ENCODE measurements at places on chromosomes 11 and 22.

DNA sequence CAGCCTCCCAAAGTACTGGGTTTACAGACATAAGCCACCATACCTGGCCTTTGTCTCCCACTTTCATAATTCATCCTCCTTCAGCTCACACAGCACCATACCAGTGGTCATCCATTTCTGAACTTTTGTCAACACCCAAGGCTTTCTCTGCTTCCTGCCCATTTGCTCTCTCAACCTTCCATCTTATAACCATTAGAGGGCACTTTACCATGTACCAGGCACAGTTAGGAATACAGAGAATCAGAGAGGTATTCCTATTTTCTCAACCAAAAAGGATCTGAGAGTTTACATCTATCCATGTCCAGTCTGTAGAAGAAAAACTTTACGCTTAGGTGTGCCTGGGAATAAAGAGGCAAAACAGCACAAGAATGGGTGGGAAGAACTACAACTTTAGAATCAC lies 397.6 kb downstream of the BUD13 start:
- DNase-seq: no peak

GRCh38 chr11:108500721-108501120 lies 2.5 kb upstream of the POGLUT3 start:
- DNase-seq: no peak

DNA sequence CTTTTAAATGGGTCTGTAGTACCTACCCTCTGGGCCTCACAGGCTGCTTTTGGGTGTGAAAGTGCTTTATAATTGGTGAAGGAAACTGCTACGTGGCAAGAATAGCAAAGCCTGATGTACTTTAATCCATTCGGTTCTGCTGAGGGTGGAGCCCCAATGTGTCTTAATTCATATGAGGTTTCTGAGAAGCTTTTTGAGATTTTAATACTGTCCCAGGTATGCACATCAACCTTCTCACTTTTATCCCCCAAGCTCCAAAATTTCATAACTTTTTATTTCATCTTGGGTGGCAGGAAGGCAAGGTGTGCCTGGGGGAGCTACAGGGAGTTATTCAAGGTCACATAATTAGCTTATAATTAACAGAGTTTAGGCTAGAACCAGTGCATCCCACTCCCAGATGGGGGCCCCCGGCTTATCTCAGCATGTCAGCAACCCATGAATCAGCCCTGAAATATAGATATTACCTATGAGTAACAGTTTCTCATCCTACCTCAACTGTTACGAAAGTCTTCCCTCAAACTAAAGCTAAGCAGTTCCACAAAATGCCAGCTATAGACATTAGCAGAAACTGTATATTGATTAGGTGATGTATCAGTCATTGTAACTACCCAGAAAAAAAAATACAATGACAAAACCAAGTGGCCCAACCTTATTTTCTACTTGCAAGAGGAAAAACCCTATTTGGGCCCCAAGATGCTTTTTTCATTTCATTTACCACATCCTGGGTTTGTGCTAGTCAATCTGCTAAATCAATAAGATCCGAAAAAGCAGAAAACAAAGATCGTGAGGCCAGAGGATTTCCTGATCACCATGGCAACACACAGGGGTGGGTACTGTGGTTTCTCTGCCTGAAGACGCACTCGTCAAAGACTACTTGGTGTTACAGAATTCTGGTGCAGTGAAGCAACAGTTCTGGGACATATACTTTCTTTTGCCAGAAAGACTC lies 26.7 kb downstream of the CD44 start:
- DNase-seq: no peak

DNA sequence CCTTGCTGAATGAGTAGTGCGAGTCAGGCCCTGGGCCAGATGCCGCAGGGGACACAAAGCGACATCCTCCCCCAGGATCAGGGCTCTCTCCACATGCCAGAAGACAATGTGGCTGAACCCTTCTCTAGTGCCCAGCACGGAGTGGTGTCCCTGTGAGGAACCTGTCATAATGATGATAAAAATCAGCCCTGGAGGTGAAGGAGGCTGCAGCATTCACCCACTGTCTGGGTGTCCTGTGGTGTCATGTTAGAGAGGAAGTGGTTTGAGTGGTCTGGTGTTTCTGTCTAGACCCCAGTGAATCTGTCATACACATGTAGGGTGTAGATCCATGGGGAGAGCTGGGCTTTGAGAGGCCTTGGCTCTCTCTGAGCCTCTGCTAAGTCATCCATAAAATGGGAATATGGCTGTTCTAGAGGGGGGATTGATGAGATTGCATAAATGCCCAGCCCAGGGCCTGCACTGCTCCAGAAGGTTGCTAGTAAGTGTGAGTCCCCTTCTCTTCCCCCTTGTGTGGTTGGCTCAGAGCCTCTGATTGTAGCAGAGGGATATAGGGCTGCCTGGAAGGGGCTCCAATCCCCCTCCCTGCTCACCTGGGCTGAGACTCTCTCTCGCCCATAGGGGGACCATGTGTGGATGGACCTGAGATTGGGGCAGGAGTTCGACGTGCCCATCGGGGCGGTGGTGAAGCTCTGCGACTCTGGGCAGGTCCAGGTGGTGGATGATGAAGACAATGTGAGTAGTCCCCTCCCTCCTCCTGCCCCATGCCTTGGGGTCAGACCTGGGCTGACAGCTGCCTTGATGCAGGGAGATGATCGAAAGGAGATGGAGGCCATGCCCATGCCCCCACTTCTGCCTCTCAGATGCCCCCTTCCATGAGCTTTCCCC lies 14.3 kb downstream of the MYO7A start:
- DNase-seq: no peak

DNA sequence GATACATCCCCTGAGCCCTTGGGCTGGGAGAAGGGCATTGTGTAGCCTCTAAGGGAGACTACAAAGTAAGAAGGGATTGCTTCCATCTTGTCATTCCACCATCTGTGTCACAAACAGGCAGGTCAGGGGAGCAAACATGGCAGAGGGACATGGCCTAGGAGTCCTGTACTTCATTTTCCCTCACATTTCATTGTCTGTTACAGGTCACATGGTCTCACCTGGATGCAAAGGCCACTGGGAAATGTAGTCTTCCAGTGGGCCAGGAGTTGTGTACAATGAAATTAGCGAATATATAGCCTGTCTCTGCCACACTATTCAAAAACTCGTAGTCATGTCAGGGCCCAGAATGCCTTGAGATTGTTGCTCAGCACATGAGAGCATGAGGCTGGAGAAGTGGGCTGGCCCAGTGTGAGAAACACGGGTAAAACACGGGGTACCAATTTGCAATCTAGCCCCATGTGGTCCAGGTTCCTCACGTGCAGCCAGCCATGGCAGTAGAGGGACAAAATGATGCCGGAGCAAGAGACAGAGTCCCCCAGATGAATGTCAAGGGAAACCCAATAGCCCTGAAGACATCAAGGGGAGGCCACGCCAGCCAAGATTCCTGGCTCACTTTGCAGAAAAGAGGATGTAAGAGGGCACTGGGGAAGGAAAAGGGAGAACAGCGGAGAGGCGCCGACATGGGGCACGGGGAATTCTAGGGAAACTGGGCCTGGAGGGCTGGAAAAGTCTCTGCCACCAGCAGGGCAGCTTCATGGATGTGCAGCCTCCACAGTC lies 47.7 kb upstream of the EMID1 start:
- DNase-seq: no peak

DNA sequence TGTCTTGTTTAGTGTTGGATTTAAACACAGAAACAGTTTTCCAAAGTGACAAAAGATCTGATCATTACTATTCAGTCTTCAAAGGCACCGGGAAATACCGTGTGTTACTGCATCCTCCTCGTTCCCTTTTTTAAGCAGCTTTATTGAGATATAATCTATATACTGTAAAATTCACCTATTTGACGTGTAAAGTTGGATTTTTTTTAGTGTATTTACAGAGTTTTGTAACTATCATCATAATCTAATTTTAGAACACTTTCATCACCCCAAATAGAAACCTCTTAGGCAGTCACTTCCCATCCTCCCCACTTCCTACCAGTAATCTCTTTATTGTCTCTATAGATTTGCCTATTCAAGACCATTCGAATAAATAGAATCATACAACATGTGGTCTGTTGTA lies 1.4 kb downstream of the ANO5 start:
- no peak for DNase-seq

- DNase-seq: no peak
These were observed 14.4 kb upstream of the PAMR1 start for GRCh38 chr11:35539781-35540281.

GRCh38 chr22:43428005-43428485 lies 16.2 kb downstream of the MPPED1 start:
- DNase-seq: no peak

DNA sequence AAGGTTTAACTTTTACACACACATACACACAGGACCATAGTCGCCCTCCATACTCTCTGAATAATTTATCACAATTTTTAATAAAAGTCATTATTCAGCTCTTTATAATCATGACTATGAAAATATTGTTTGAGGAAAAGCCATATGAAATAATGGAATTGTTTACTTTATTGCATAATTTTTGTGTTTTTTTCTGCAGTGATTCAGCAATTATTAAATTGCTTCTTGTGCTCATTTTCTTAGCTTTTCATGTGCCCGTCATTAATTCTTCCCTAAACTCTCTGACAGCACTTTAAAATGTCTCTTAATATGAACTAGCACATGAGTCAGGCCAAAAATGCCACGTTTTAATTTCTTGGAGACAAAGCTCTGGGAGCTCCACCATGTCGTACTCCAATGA lies 77.5 kb upstream of the ALX4 start:
- DNase-seq: no peak

DNA sequence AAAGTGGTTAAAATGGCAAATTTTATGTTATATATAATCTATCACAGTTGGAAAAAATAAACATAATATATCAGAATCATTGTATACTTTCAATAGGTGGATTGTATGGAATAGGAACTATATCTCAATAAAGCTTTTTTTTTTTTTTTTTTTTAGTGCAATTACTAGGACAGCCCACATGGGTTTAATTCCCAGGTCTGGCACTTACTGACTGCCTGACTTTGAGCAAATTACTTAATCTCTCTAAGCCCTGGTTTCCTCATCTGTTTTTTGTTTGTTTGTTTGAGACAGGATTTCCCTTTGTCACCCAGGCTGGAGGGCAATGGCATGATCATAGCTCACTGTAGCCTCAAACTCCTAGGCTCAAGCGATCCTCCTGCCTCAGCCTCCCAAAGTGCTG lies 26.1 kb upstream of the BAIAP2L2 start:
- DNase-seq: no peak

GRCh38 chr11:1862588-1863351 lies 9.9 kb downstream of the LSP1 start:
- DNase-seq: peak; percentile 38

DNA sequence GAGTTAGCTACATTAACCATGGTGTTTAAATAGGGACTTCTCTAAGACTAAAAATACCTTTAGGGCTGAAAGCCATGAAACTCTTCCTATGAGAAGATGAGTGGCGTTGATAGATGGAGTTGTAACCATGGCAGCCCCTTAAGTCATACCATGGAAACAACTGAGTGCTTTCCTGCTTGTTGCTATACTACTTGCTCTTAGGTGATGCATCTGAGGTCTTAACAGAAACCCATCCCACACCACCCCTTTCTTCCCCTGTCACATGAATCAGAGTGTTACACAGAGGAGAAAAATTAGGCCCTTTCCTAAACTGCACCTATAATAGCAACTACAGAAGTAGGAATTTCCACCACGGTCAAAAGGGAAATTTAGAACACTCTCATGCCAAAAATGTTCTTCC lies 64.3 kb upstream of the ZC3H12C start:
- no peak for DNase-seq

DNA sequence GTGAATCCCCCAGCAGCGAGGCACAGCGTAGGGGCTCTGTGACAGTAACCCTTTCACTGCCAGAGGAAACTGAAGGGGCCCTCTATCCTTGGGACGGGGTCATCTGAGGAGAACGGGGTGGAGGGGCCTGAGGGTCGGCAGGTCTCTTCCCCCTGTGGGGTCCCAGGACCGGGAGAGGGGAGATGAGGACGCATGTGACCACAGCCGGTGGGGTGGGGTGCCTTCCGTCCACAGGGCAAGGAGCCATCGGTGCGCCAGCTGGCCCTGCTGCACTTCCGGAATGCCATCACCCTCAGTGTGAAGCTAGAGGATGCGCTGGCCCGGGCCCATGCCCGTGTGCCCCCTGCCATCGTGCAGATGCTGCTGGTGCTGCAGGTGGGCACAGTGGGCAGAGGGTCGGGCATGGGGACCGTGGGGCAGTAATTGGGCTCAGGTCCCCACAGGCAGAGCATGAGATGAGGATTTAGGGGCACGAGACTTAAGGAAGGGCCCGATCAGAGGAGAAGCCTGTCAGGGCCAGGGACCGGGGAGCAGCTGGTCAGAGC lies 20.3 kb upstream of the ARHGAP8 start:
- no peak for DNase-seq

DNA sequence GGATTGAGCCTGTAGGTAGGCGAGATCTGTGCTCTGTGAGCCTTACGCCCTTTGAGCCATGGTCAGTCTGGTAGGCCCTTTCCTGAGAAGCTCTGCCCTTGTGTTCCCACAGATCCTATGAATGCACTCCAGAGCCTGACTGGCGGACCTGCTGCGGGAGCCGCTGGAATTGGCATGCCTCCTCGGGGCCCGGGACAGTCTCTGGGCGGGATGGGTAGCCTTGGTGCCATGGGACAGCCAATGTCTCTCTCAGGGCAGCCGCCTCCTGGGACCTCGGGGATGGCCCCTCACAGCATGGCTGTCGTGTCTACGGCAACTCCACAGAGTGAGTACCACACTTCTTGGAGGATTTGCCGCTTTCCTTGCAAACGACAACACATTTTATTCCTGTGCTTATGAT lies 47.4 kb downstream of the MED15 start:
- DNase-seq: no peak

GRCh38 chr11:30826911-30827310 lies 240.8 kb upstream of the MPPED2 start:
- DNase-seq: no peak

GRCh38 chr11:56160217-56160616 lies at the start of gene OR8K5:
Gene OR8K5, minus strand, starts transcription at chr11:56160317. Its CDS starts 0 bp downstream, at chr11:56160317.
- DNase-seq: no peak

DNA sequence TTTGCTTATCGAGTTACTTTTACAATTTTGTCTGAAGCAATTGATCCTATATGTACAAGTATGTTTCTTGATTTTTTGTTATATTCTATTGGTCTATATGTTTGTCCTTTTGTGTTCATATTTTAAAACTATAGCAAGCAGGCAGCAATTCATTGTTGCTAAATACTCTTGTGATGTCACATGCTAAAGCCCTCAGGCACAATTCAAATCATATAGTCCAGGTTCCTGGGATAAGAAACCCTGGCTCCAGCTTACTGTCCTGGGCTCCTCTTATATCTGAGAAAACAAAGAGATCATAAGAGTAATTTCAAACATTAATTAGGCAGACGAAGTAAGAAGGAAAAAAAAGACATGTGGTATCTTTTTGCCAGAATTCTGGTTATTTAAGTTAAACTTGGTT lies 6.6 kb upstream of the CCDC83 start:
- DNase-seq: no peak

All from HTR-8/SVneo (cell line).